ENCODE measurements at places on chromosomes 3 and 15. TPM values are rescaled to one million over a fixed set of nuclear protein-coding genes. Genes with fewer than 3 reads are reported as not detected.

GRCh38 chr3:43691120-43691995 is 620 bp downstream of the ABHD5 start:
- H3K36me3 ChIP-seq = no peaks in the 10 kb centered on the region
- DNase-seq = peak; percentile 63
- H3K4me1 ChIP-seq = peaks cover 40% of the 10 kb centered on the region
- H3K27me3 ChIP-seq = peaks cover 4% of the 10 kb centered on the region

GRCh38 chr3:197465996-197466549 is 89.7 kb downstream of the BDH1 start:
- H3K4me3 ChIP-seq = no peak overlapping the region
- DNase-seq = peak; percentile 45
- peaks cover 37% of the 10 kb centered on the region for H3K27me3 ChIP-seq
- H3K4me1 ChIP-seq = peaks cover 23% of the 10 kb centered on the region

DNA sequence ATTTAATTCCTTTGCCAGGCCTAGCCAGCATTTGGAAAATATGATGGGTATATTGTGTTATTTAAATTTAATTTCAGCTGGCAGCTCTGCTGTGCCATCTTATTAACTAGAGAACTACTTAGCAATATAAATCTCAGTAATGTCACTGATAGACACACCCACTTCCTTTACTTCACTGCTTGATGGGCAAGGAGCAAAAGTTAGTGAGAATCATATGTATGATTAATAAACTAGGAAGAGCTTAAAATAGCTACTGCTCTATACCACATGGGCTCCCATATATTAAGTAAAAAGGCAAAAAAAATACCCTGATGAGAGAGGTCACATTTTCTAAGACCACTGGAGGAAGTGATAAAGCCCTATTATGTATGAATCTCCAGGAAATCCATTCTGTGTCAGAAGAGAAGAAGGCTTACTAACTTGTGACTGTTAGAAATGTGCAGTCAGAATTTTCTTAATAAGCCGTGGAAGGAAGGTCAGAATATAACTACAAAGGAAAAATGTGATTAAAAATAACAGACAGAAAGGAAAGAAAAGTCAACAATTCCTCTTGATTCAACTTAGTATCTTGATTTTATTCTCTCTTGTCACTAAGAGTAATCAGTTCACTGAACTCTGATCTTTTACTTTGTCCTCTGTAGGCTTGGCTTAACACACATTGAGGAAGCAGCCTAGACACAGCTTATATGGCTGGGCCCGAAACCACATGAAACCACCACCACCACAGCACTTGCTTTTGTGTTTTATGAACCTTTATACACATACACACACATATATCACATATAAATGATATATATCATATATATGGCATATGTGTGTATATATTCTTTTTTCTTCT is 1233.9 kb upstream of the ALCAM start:
- no peaks in the 10 kb centered on the region for H3K36me3 ChIP-seq
- no peak overlapping the region for H3K4me3 ChIP-seq
- no peak overlapping the region for H3K27ac ChIP-seq
- H3K4me1 ChIP-seq = no peaks in the 10 kb centered on the region
- H3K27me3 ChIP-seq = no peaks in the 10 kb centered on the region
- DNase-seq = no peak

GRCh38 chr3:160649596-160649995 is 27.4 kb upstream of the ARL14 start:
- H3K27me3 ChIP-seq = peaks cover 5% of the 10 kb centered on the region
- DNase-seq = no peak
- no peaks in the 10 kb centered on the region for H3K4me1 ChIP-seq
- H3K4me3 ChIP-seq = no peak overlapping the region

GRCh38 chr15:98723195-98723594 is 74.9 kb downstream of the IGF1R start:
- H3K27ac ChIP-seq = no peak overlapping the region
- no peak overlapping the region for H3K4me3 ChIP-seq
- no peak for DNase-seq
- no peaks in the 10 kb centered on the region for H3K36me3 ChIP-seq
- H3K27me3 ChIP-seq = no peaks in the 10 kb centered on the region
- peaks cover 61% of the 10 kb centered on the region for H3K4me1 ChIP-seq

- no peak overlapping the region for H3K27ac ChIP-seq
- no peak overlapping the region for H3K4me3 ChIP-seq
- H3K27me3 ChIP-seq = no peaks in the 10 kb centered on the region
Observed at GRCh38 chr15:62760538-62760937, 282.0 kb upstream of the TPM1 start.

GRCh38 chr15:65494076-65494475 is 23.4 kb downstream of the DPP8 start:
- DNase-seq = no peak
- H3K4me3 ChIP-seq = no peak overlapping the region
- peaks cover 17% of the 10 kb centered on the region for H3K36me3 ChIP-seq
- no peaks in the 10 kb centered on the region for H3K4me1 ChIP-seq
- H3K27ac ChIP-seq = no peak overlapping the region

DNA sequence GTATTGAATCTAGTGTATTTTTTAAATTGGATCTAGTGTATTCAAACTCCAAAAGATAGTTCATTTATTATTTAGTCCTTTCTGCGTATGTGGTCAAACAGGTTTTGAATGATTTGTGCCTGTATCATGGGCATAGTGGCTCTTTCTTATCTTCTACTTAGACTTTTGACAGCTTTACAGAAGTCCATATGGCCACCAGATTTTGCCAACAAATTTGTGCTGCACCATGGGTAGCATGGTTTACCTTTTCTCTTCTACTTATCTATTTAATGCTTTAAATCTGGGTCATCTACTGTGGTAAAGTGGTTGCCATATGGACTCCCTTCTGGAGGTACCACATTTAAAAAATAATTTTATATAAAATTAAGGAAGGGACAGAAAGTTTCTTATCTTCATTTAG is 66.9 kb upstream of the CADM2 start:
- no peaks in the 10 kb centered on the region for H3K4me1 ChIP-seq
- H3K27ac ChIP-seq = no peak overlapping the region
- no peaks in the 10 kb centered on the region for H3K36me3 ChIP-seq
- no peak for DNase-seq

GRCh38 chr3:185797993-185798830 is 26.6 kb downstream of the IGF2BP2 start:
- DNase-seq = no peak
- peaks cover 8% of the 10 kb centered on the region for H3K4me1 ChIP-seq
- peaks cover 6% of the 10 kb centered on the region for H3K27me3 ChIP-seq
- no peak overlapping the region for H3K27ac ChIP-seq

- H3K4me1 ChIP-seq = no peaks in the 10 kb centered on the region
- H3K4me3 ChIP-seq = no peak overlapping the region
- no peaks in the 10 kb centered on the region for H3K36me3 ChIP-seq
- H3K27ac ChIP-seq = no peak overlapping the region
- H3K27me3 ChIP-seq = no peaks in the 10 kb centered on the region
- DNase-seq = no peak
Observed at GRCh38 chr3:180116658-180117057, 79.9 kb upstream of the PEX5L start.

DNA sequence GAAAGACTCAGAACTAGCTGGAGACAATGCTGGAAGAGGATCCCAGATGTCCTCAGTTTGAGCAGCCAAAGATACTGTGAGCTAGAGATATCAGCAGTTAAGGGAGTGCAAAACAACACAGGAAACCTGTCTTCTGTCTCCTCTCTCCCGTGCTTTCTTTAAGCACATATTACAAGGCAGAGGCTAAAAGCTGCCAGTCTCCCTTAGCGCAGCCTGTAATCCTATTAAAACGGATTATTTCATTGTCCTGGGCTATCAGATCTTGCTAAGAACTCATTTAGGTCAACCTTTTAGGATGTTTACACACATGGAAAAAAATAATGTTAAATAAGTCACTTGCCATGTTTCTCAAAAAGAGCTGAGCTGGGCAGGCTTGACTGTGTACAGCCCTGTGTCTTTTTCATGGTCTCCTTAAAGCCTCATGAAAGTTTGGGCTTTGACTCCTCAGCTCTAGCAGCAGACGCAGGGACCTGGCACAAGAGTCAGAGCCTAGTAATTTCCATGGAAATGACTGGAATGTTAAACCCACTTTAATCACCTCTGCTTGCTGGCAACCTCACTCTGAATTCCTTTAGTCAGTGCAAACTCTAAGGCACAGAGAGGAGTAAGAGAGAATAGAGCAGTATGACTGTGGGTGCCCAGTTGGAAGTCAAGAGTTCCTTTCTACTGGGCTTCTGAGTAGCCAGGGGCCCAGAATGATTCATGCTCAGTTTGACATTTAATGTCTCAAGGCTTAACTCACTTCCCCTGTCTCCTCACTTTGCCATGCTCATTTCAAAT is 491.9 kb downstream of the NTRK3 start:
- H3K27me3 ChIP-seq = peaks cover 9% of the 10 kb centered on the region
- H3K27ac ChIP-seq = no peak overlapping the region
- no peak overlapping the region for H3K4me3 ChIP-seq
- no peaks in the 10 kb centered on the region for H3K36me3 ChIP-seq
- H3K4me1 ChIP-seq = peaks cover 11% of the 10 kb centered on the region

Gene TGM5
- total RNA-seq = not detected

Measured in activated CD4-positive, alpha-beta T cell treated with anti-CD3 and anti-CD28 coated beads for 36 hours (primary cell).